ENCODE measurements at places on chromosomes 13 and 19. TPM values are rescaled to one million over a fixed set of nuclear protein-coding genes. Genes with fewer than 3 reads are reported as not detected.

The GARIN5A gene
- total RNA-seq = 5.0 TPM

The COMMD6 gene
- total RNA-seq = 207 TPM

The ATP1A3 gene
- 0.60 TPM for total RNA-seq

The PABPC3 gene
- total RNA-seq = 0.14 TPM

The VSIG10L gene
- total RNA-seq = 11.3 TPM

The HSPB6 gene
- 654 TPM for total RNA-seq
